Gastrocnemius medialis (tissue), 4 donors: ENCODE measurements at places on chromosomes 3 and 15.
A peak's percentile ranks its signal among the peaks of the same experiment; 100 is the strongest.

DNA sequence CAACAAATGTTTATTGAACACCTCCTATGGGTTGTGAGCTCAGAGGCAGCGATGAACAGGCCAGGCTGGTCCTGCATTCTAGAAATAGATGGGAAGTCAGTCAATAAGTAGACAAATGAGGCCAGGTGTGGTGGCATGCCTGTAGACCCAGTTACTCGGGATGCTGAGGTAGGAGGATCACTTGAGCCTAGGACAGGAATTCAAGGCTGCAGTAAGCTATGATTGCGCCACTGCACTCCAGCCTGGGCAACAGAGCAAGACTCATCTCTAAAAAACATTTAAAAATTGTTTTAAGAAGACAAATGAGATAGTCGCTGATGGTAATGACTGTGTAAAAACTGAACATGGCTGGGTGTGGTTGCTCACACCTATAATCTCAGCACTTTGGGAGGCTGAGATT lies 4.4 kb upstream of the RHO start:
- no peak for DNase-seq

- DNase-seq: peak; percentile 55
Observed at GRCh38 chr3:3802046-3802445, 2.8 kb downstream of the LRRN1 start.

DNA sequence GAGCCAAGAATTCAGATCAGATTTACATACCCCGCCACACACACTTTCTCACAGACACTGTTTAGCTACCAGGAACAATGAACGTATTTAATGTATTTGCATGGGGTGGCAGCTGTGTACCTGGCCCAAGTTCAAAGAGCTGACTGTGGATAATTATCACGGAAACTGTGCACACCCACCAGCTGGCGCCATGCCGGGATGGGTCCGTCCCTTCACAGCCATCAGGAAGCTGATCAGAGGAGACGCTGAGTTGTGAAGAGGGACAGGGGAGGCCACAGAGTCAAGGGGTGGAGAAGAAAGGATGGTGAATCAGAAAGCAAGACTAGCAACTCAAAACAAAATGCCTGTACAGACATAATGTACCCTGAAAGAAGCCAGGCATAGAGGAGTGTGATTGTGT lies 13.1 kb upstream of the PLA2G4D start:
- DNase-seq: no peak

DNA sequence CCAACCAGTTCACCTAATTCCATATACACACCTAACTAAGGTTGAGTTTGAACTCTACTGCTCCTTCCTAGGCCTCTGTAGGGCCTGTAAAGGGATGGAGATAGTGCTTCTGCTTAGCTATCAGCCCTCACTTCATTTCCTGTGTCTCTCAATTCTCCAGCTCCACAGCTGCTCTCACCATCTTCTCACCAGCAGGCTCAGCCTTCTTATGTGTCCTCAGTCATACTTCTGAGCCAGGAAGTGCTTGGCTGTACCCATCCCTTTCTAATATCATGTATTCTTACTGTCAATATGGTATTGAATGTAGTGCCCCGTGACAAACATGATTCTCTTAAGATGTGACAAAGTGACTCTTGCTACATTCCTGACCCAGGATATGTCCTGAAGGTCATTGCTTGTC lies 116.9 kb downstream of the SLC9A9 start:
- DNase-seq: no peak

DNA sequence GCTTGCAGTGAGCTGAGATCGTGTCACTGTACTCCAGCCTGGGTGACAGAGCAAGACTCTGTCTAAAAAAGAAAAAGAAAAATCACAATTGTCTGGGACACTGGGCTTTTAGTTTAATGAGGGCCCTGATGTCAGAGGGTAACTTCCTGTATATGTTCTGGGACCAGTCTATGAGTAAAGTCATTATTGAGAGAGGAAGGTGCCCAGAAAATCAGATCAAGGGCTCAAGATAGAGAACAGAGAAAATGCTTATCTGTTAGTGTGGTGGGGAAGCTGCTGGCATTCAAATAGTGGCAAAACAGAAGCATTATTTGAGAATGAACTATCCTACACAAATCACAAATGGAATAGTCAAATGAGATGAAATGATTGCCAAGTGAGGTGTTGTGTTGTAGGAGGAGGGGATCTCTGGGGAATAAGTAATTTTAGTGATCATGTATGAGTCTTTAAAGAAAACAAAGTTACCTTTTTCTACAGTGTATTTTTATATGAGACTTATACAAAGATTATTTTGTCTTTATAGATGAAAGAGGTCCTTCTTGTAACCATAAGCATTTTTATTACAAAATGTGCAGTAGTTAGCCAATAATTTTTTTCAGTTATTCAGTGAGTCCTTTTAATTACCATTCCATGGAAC lies 13.4 kb downstream of the ARIH2 start:
- DNase-seq: no peak

DNA sequence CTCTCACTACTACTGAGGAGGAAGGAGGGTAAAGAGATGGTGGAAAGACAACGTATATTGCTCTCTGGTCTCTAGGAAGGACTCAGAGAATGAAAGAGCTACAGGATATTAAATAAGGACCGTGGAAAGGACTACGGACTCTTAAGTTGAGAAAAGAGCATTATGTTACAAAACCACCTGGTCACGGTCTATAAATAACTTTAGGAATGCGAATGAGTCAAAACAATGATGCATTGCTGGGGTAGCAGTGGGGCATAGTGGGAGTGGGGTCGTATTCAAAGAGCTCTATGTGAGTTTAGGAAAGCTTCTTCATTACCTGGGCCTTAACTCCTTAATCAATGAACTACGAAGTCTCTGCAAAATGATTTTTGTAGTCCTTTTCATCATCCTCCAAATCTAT lies 295.7 kb upstream of the SOX14 start:
- no peak for DNase-seq

- no peak for DNase-seq
Observed at GRCh38 chr3:9420850-9421549, 23.6 kb downstream of the SETD5 start.

DNA sequence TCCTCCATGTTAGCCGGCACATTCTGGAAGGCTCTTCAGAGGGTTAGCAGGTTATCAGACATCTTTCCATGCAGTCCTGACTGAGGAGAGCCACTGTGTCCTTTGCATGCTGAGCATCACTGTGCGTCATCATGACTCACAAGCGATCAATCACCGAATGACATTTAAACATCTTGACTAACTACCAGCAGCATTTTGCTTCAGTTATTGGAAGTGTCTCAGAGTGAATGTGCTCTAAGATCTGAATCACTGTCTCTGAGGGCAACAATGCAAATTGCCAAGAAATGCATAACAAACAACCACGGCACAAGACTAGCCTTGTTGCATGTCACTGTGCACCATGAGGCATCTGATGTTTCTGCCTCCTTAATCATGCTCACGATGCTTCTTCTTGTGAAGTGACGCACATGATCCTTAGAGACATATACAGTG lies 18.3 kb upstream of the ATP8B4 start:
- DNase-seq: no peak

GRCh38 chr3:46097691-46098241 lies 70.5 kb upstream of the XCR1 start:
- DNase-seq: peak; percentile 54

- DNase-seq: no peak
Observed at GRCh38 chr15:45161666-45162065, 26.1 kb downstream of the SHF start.

DNA sequence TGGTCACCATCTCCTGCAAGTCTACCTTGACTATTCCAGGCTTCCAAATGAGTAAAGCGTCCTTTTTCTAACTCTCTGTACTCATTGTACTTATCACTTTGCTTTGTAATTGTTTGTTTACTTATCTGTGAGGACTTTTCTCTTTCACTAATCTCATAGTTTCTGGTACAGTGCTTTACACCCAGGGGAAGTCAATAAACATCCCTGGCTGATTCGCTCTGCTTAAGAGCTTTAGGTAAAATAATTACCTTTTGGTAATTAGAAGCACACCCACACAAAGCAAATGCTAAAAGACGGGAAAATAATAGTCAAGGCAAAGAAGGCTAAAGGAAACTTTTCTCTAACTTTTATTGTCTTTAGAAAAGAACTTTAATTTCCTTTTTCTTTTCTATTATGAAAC lies 466.9 kb upstream of the ROBO1 start:
- no peak for DNase-seq
